Activated CD8-positive, alpha-beta memory T cell treated with anti-CD3 and anti-CD28 coated beads for 24 hours (primary cell): ENCODE measurements at places on chromosomes 16 and 17.

- no peak for DNase-seq
These were observed 16.9 kb downstream of the EARS2 start for GRCh38 chr16:23539984-23540816.

DNA sequence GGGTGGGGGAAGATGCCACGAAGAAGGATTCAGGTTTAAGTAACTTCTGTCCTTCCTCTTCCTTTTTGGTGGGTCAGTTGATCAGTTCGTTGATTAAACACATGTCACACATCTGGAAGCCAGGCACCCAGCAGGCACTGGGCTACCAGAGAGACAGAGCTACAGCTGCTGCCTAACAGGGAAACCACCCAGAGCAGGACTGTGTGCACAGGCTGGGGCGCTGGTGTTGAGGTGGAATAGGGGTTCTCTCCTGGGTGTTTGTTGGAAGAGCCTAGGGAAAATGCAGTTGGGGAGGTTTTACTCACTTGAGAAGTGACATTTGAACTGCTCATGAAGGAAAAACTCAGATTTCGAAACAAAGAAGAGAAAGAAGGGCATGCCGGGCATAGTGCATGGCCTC is 152.4 kb downstream of the IRX5 start:
- DNase-seq = no peak

- DNase-seq = peak; percentile 95
These were observed 1.3 kb downstream of the HBQ1 start for GRCh38 chr16:181565-182021.

- no peak for DNase-seq
These were observed 12.6 kb downstream of the TEKT1 start for GRCh38 chr17:6818938-6819337.

DNA sequence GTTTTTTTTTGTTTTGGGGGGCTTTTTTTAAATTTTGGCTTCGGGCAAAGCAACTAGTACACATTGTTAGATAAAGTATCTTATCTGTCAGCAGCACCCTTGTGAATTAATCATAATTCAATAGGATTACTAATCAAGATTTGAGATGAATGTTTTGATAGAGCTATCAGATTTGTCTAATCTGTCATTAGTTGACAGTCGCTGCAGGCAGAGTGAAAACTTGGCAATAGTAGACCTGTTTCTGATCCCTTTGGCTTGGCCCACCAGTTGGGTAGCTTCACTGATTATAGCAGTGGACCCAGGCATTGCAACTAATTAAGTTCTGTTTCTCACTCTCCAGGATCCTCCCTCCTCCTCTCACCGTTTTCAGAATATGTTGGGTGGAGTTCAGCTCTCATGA is 258.6 kb downstream of the IRX3 start:
- DNase-seq = no peak

DNA sequence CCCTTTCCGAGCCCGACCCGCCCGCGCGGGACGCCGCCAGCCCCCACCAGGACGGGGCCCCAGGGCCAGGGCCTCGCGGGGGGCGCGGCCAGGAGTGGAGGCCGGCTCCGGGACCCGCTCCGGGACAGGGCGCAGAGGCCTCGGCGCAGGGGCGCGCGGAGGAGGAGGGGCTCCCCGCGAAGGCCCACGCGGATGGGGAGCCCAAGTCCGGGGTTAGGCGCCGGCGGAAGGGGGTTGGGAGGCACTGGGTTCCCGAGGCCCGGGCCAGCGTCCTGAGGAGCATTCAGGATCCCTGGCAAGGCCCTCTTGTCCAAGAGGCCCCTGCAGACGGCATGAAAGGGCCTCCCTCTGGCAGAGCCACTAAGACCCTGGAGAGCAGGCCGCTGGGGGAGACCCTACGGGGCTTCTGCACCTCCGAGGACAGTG is 57.8 kb upstream of the CIBAR2 start:
- no peak for DNase-seq

- DNase-seq = no peak
These were observed 5.1 kb downstream of the ITGA2B start for GRCh38 chr17:44384281-44384822.

DNA sequence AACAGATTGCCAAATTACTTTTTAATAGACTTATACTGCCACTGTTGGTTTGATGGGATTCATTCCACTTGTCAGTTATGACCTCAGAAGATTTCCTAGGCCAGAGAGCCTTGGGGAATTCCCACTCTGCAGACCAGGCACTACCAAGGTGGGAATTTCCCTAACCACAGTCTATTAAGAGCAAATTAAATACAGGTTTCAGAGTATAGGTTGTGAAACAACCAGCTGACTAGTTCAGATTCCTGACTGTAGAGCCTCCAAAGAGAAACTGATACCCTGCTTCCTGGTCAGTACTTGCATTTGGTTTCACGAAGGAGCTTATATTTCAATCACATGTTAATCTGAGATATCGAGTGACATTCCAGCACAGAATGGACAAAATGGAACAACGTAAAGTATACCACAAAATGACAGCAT is 186.5 kb downstream of the STX8 start:
- no peak for DNase-seq

- peak; percentile 49 for DNase-seq
These were observed 58.9 kb downstream of the CYTH1 start for GRCh38 chr17:78723001-78723796.
